ENCODE measurements at places on chromosomes 2 and 18.

GRCh38 chr2:80001701-80002101 is 302.9 kb downstream of the LRRTM1 start:
- DNase-seq = no peak

GRCh38 chr2:135991861-135992260 is 6.4 kb upstream of the DARS1 start:
- DNase-seq = no peak

DNA sequence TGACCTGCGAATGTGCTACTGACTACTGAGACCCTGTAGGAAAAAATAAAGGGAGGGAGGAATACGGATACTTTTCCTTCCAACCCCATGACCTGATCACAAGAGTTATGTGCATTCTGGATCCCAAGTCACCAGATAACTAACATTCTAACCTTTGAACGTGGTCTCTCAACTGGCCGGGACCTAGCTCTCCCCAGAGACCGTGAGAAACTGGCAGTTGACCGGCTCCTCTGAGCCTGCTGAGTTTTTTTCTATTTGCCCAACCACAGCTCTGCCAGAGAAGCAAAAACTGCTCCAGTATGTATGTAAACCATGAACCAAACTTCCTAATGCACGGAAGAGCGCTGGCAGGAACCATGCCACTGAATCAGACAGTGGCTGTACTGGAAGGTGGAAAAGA is 47.5 kb upstream of the PTMA start:
- no peak for DNase-seq

GRCh38 chr2:25159949-25160348 is 8.4 kb downstream of the POMC start:
- no peak for DNase-seq

DNA sequence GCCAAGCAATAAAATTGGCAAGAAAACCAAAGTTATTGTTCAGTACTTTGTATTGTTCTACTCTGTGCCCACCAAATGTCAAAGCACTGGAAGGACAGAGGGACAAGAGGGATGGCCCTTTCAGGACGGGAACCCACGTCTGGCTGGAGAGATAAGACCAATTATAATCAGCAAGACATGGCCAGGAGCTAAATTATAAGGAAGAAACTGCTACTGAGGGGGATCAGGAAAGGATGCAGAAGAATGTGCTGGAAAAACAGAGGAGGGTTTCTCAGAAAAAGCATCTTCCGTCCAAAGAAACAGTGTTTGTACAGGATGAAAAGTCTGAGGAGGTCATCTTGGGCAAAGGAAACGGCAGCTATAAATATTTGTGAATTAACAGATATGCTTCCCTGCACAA is 46.4 kb upstream of the NARS1 start:
- no peak for DNase-seq

- DNase-seq = peak; percentile 90
Observed at GRCh38 chr2:10375570-10376281, 72.4 kb downstream of the ODC1 start.

DNA sequence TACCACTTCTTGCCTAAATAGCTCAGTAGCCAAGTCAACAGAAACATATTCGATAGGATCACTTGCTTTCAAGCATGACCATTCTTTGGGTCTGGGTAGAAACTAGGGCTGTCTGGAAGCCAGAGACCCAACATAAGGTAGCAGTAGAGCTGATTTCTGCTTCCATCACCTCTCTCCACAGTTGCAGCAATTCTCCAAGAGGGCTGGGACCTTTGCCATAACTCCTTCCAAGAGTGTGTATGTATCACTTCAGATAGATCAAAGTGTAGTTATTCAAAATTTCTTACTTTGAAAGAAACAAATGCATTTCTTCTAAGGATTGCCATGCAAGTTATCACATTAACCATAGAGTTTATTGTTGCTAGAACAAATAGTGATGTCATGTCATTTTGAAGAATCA is 172.0 kb upstream of the GALNT5 start:
- no peak for DNase-seq

- DNase-seq = no peak
Observed at GRCh38 chr2:205931388-205931787, 154.6 kb downstream of the INO80D start.

GRCh38 chr2:73285159-73285739 is 971 bp upstream of the FBXO41 start:
- no peak for DNase-seq

DNA sequence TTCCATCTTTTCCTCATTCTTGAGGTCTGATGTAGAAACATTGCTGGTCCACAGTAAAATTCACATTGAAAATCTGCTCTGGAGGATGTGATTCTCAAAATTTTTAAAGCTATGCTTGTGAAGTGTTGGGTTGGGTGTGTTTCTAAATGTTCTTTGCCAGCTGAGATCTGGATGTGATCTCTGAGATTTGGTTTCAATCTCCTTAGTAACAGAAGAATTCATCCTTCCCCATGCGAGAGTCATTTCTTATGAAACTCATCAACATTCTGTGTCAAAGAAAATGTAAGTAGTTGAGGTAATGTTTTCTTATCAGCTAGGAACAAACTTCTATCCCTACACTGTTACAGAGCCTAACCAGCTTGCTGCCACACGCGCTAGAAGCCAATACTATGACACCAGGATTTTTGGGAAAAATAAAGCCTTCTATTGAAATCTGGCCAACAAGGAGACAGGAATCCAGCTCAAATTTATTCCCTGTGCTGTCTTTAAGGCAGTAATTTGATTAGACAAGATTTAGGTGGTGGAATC is 134.9 kb downstream of the PTH2R start:
- DNase-seq = no peak

- no peak for DNase-seq
Observed at GRCh38 chr2:128535953-128536352, 217.3 kb upstream of the HS6ST1 start.

DNA sequence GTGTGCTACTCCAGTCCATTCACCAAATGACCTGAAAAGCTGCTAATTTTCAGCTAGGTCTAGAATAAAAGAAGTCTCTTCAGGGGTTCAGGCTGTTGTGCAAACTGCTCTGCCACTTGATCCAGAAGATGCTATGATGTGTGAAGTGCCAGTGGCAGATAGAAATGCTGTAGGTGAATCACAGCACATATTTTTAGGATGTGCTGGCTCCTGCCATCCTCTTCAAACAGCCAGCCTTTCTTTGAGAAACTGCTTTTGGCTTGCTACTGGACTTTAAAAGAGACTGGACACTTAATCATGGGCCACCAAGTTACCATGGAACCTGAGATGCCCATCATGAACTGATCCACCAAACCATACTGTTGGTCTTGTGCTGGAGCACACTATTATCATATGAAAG is 322.1 kb downstream of the EN1 start:
- DNase-seq = no peak

- no peak for DNase-seq
Observed at GRCh38 chr18:28003451-28003850, 173.5 kb downstream of the CDH2 start.

DNA sequence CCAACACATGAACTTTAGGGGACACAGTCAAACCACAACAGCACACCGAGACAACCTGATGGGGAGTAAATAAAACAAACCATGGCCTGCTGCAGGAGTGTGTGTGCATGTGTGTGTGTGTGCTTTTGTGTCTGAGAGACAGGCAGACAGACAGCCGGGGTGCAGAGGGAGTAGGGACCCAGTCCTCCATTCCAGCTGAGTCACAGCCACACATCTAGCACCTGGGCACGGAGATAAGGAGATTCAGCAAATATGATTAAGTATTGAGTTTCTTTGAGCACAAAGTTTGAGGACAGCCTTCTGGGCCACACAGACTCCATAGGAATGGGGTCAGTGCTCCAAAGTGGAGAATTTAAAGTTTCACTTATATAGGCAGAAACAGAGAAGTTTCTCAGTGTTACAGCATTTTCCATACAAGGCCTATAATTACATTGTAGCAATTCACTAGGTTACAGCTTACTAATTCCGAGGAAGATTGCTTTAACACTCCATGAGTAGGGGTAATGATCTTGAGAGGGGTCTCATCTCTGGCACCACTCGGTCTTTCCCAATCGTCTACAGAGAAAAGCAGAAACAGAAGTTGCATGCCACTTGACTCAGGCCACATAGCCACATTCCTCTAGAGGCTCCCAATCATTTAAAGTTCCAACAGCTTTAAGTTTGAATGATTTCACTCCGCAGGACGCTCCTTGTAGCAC is 30.8 kb upstream of the PRLH start:
- no peak for DNase-seq

- no peak for DNase-seq
Observed at GRCh38 chr2:218262631-218263586, 2.1 kb downstream of the GPBAR1 start.

GRCh38 chr18:63477968-63478367 is 1.2 kb downstream of the SERPINB5 start:
- DNase-seq = no peak

DNA sequence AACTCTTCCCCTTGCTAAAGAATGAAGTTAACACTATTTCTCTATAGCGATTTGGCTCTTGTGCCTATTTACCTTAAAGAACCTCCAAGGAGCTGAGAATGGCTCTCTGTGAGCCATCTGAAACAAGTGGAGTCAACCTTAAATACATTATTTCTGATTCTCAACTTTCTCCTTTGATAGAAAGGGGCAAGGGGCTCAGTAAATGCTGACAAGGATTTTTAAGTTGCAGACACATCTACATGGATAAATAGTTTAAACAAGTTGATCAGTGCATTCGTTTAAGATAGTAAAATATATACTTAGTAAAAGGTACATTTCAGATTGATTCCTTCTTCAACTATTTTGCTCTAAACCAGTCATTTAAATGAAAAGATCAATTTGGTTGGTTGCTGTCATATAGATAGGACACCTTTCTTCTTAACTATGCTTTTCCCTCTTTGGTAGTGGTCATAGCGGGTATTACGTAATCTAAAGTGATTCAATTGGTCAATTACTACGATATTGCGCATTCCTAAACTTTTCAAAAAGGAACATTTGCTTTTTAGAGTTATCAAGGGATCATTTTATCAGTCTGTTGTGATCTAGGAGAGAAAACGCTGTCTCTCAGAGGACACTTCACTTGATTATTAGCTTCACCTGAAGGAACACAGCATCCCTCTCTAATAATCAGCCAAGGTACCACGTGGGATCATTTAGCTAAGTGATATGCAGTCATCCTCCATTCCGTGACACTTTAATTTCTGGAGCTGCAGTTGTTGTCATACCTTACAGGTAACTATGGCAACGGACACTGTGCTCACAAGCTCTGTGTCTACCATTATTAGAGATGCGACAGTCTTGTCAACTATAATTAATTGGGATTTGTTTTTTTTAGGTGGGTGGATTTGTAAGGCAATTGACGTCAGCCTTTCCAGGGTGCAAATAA is 50.9 kb upstream of the KCNE4 start:
- DNase-seq = no peak

GRCh38 chr2:60504049-60504448 is 49.4 kb downstream of the BCL11A start:
- DNase-seq = no peak

DNA sequence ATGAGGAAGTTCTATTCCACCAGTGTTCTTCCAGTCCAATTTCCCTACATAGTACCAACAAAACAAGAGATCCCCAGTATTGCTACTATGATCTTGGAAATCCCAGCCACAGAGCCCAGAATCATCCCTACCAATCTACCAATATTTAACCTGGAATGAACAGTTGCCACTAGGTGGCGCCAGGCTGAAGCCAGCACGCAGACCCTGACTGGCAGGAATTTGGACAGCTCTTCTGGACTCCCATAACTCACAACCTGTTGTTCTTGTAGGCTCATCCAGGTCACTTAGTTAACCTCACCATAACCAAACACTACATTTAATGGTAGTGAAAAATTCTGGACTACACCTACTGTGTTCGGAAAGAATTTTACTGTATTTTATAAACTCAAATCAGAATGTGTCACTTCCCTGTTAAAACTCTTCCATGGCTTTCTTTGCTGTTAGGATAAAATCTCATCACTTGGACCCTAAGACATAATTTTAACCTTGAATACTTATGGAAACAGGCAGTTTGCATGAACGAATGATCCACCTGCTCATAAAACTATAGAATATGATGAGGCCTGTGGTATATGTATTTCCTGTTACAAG is 59.8 kb upstream of the SLC38A11 start:
- peak; percentile 66 for DNase-seq

GRCh38 chr2:11777066-11777782 is 30.8 kb downstream of the LPIN1 start:
- no peak for DNase-seq

GRCh38 chr2:240460781-240461431 is 25.4 kb downstream of the GPC1 start:
- no peak for DNase-seq

DNA sequence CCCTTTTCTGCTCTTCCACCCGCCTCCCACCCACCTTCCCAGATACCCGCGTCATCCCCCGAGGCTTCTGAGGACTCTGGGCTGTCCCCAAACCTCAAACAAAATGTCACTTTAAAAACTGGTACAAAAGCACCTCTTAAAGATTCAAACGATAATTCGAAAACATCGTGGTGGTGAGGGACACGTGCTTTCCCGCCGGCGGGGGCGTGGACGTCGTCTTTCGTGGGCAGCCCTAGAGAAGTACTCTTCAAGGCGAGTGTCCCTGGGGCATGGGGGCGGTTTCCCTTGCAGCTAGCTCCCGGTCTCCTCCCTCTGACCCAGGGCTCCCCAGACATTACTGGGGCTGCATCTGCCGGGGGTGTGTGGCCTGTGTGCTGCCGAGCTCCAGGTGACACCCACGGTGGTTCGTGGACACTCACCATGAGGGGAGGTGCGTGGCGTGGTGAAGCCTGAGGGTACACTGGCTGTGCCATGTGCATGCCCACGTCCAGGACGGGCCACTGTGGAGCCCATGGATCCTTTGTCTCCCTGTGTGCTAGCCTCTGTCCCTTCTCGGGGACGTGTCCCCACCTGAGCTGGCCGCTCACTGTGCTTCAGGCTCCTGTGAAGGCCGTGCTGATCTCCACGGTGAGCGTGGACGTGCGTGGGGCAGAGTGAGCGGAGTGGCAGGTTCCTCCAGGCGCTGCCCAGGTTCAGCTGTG is 117.8 kb downstream of the NFATC1 start:
- no peak for DNase-seq

DNA sequence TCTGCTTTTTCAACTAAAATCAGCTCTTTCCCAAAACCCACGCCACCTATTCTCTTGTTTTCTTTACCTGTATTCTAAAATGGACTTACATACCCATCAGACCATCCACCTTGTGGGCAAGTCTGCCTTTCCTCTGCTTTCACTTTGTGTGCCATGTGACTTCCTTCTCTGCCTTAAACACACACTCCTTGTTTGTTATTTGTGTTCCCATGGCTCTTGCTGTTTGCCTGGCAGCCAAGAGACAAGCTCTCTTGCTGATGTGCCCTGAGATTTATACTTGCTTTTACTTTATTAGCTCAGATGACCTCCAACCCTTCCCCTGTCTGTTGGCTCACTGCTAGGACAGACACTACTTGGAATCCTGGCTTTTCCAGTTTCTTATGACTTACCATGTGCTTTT is 309.7 kb upstream of the LRRTM4 start:
- no peak for DNase-seq

GRCh38 chr2:55761526-55761925 is 67.9 kb upstream of the PNPT1 start:
- no peak for DNase-seq

All from NCI-H345 (cell line).